ENCODE measurements at places on chromosomes 16 and 17. TPM values are rescaled to one million over a fixed set of nuclear protein-coding genes. Genes with fewer than 3 reads are reported as not detected.

DNA sequence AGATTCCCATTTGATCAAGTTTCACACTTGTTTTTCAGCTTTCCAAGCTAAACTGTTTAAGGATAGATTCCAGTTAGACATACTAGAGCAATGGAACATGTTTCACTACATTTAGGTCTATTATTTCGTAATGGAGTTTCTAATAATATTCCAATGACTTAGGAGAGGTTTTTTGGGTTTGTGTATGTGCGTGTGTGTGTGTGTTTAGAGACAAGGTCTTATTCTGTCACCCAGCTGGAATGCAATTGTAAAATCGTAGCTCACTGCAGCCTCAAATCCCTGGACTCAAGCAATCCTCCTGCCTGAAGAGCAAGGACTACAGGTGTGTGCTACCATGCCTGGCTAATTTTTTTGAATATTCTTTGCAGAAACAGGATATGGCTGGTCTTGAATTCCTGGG lies 426.3 kb downstream of the ZFHX3 start:
- H3K4me1 ChIP-seq = no peaks in the 10 kb centered on the region
- no peak overlapping the region for H3K27ac ChIP-seq
- H3K4me3 ChIP-seq = no peak overlapping the region
- DNase-seq = no peak

DNA sequence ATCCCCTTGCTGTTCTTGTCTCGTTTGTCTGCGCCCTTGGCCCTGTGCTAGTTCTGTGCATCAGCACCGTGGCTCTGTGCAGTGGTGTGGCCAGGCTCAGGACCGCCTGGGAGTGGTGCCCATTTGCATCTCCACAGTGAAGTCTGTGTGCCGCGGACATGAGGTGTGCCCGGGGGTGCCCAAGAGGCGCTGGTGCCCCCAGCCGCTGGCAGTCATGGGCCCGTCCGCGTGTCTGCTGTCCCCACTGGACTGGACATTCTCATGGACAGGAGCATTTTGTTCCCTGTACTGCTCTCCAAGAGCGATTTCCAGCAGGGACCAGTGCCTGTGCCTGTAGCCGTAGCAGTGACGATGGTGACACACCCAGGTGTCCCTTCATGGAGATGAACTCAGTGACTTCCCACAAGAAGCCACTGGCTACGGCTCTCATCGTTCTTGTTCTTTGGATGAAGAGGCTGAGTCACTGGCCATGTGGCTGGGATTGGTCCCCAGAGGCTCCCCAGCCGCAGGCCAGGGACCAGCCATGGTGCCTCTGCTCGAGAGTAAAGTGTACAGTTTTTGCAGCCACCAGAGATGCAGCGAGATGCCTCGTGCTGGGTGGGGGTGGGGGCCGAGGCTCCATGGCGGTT lies 13.0 kb upstream of the MC1R start:
- peaks cover 5% of the 10 kb centered on the region for H3K4me1 ChIP-seq
- H3K36me3 ChIP-seq = peaks cover 67% of the 10 kb centered on the region
- no peak overlapping the region for H3K4me3 ChIP-seq
- no peak overlapping the region for H3K27ac ChIP-seq

DNA sequence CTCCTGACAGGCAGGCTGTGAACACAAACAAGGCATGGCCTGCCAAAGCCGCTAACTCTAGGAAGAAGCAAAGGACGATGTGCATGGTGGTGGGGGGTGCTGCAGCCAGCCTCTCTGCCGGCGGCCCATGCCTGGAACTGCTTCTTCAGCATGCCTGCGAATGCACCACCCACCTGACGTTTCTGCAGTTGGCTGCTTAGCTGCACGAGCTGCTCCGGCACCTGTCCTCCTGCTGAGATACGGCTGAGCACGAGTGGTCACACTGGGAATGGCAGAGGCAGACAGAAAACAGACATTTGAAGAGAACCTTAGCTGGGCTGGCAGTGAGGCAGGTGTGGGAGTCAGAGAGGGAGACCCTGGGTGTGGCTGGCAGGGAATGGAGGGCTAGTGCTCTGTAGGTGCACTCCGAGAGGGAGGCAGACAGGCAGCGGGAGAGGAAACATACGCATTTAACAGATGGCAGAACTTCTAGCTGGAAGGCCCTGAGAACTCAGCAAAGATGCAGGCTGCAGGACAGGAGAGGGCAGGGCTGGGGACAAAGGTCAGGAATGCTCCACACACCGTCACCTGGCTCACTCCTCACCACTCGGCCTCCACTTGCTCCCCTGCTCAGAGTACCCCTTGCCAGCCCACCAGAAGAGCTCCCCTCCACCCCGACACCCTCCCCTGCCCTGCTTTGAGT lies 5.2 kb downstream of the FLCN start:
- H3K27ac ChIP-seq = no peak overlapping the region
- no peak overlapping the region for H3K4me3 ChIP-seq
- peaks cover 11% of the 10 kb centered on the region for H3K4me1 ChIP-seq
- peaks cover 52% of the 10 kb centered on the region for H3K36me3 ChIP-seq
- no peaks in the 10 kb centered on the region for H3K27me3 ChIP-seq
- no peak for DNase-seq

DNA sequence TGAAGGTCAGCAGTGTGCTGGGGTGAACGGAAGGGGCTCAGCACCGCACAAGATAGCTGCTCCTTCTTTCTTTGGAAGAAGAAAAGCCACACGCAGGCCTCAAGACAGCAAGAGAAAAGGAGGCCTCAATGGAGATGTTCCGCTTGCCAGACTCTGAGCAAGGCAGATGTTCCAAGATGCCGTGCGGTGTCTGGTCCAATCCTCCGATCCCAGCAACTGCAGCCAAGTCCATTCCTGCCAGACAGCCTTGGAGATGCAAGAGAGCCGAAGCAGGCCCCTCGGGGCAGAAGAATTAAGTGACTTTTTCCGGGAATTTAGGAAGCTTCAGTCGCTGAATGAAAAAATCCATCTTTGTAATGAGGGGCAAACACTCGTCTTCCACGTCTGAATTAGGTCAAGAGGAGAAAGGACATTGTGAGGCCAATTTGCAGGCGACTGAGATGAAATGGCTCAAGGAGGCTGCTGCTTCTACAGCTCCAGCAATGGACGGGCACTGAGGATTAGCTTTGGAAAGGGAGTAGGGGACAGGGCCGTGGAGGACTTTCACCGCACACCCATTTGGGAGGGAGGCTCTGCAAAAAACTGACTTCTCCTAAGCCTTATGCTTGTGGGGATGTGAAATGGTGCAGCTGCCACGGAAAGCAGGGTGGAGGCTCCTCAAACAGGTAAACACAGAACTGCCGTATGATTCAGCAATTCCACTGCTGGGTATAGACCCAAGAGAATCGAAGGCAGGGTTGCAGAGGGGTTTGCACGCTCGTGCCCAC lies 44.7 kb downstream of the RPH3AL start:
- H3K4me1 ChIP-seq = no peaks in the 10 kb centered on the region
- H3K27ac ChIP-seq = no peak overlapping the region
- H3K36me3 ChIP-seq = no peaks in the 10 kb centered on the region
- no peaks in the 10 kb centered on the region for H3K27me3 ChIP-seq

GRCh38 chr17:76104896-76105231 lies 1.3 kb upstream of the EXOC7 start:
- no peaks in the 10 kb centered on the region for H3K27me3 ChIP-seq
- no peak overlapping the region for H3K27ac ChIP-seq
- peaks cover 18% of the 10 kb centered on the region for H3K4me1 ChIP-seq
- H3K4me3 ChIP-seq = no peak overlapping the region
- DNase-seq = no peak

- no peak overlapping the region for H3K4me3 ChIP-seq
- no peaks in the 10 kb centered on the region for H3K36me3 ChIP-seq
- no peak overlapping the region for H3K27ac ChIP-seq
- no peaks in the 10 kb centered on the region for H3K27me3 ChIP-seq
- DNase-seq = no peak
- H3K4me1 ChIP-seq = peaks cover 50% of the 10 kb centered on the region
Measured at GRCh38 chr16:86398201-86398600, 112.1 kb upstream of the FOXF1 start.

C17orf67 gene
- not detected for total RNA-seq

DNA sequence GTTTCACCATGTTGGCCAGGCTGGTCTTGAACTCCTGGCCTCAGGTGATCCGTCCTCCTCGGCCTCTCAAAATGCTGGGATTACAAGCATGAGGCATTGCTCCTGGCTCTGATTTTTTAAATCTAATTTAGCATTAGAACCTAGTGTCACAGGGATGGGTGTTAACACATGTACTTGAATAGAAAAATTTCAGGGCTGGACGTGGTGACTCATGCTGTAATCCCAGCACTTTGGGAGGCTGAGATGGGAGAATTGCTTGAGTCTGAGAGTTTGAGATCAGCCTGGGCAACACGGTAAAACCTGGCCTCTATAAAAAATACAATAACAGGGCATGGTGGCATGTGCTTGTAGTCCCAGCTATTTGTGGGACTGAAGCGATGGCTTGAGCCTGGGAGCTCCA lies 6.0 kb upstream of the RNF135 start:
- peak; percentile 54 for DNase-seq
- H3K27me3 ChIP-seq = no peaks in the 10 kb centered on the region
- H3K4me1 ChIP-seq = peaks cover 36% of the 10 kb centered on the region
- no peak overlapping the region for H3K4me3 ChIP-seq
- peak overlapping the region; percentile 5 for H3K27ac ChIP-seq
- H3K36me3 ChIP-seq = no peaks in the 10 kb centered on the region
